ENCODE measurements at places on chromosomes 1 and 21.
A peak's percentile ranks its signal among the peaks of the same experiment; 100 is the strongest.

DNA sequence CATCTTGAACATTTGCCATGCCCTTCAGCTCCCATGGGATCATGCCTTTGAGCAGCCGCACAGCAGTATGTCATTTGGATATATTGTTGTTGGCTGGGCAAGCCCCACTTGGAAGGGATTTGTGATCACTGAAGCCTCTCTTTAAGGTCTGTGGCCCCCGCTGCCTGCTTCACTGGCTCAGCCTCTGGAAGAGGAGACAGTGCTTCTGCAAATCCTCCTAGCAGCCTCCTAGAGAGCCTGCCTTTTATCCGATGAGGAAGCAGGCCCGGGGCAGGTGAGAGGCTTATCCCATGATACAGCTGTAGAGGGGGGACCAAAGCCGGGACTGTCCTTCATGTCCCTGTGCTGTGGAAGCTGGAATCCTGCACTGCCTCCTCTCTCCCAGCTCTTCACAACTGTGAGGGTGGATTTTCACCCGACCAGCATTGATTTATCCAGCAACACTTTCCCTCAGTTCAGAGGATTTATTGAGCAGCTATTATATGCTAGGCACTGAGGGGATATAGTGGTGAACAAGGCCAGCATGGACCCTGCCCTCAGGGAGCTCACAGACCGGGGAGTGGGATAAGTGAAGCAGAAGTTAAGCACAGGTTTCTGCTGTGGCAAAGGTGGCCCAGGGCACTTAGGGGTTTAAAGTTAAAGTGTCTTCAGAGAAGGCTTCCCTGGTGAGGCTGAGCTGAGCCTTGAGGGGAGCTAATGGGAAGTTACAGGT, 3.9 kb downstream of the TMEM61 start:
- no peak for DNase-seq

DNA sequence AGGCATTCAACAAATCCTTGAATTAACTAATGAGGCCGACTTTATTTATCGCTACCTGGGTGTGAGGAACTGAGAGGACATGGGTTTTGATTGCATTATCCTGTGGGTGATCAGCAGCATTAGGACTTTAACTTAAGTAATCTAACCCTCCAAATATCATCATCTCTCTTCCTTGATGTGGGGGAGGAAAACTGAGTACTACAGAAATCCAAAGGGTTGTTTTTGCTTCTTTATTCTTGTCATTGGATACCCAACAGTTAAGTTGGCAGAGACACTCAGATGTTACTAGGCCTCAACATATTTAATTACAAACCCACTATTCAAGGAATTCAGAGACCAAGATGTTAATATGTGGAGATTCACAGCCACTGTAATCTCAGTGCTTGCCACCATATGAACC, 97.4 kb upstream of the ST6GALNAC5 start:
- no peak for DNase-seq

- no peak for DNase-seq
Measured at GRCh38 chr1:62810420-62811274, 26.7 kb downstream of the ATG4C start.

DNA sequence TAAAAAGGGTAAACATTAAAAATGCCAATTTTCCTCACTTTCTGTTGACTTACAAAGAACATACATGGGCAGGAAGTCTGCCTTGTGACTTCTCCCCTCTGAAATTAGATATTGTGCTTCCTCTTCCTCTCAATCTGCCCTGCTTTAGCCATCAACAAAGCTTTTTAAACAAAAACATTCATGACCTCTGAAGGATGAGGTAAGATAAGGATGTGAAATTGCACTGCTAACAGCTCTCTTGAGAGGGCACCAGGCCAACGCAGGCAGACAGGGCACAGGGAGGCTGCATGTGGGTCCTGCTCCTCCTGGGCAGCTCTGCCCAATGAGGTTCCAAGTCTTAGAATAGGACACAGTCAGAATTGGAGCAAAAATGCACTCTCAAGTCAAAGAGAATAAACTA, 62.1 kb downstream of the DEGS1 start:
- DNase-seq = no peak

DNA sequence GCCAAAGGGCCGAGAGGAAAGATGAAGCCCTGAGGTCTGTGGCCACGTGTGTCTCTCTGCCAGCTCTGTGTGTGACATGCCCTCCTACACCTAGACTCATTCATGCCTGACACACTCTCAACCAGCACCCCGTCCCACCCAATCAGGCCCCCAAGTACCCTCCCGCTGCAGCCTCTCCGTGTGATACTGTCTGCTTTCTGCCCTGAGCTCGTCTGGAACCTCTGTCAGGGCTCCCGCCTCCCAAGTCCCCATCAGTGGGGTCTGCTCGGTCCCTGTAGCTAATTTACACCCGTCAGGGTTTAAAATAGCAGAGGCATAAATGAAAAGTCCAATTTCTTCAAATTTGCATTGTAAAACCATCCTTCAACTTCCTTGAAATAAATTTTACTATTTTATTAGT, 20.7 kb downstream of the CASZ1 start:
- no peak for DNase-seq

DNA sequence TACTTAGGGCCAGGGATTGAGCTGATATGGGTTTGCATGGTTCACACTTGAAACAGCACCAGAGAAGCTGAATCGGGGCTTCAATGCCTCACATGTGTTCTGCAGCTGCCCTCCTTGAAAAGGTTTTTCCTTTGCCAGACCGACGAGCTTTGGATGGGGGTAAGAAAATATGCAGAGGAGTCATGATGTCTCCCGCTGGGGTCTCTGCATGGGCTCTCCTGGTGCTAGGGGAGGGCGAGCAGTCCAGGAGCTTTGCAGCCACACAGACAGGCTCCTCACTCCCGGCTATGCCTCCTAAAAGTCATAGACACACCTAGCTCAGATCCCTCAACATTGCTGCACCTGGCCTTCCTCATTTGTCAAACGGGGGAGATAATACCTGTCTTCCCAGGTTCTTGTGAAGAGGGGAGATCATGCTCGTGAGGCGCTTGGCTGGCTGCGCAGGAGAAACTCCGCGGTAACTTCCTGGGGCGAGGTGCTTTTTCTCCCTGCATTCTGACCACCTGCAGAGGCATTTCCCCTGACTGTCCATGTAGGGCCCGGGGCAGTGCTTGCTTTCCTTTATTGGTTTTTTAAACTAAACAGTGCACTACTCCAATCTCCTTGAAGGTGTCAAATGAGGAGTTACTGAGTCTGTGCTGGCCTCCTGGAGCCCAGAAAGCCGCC, 112.4 kb downstream of the PLXNA2 start:
- no peak for DNase-seq

DNA sequence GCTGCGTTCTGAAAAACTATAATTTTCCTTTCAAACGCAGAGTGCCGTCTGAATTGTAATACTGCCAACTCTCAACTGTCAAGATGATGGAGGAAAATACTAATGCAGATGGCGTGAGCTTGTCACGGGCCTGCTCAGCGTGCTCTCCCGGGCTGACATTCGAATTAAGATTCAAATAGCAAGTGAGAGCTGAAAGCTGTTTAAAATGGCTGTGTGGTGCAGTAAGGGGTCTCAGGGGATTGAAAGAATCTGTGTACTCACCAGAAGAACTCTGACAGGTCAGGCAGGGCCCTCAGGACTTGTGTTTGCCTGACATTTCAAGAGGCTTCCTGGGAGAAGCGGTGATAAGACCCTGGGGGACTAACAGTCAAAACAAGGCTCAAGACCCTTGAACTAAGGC, 33.1 kb downstream of the ZMYND12 start:
- DNase-seq = no peak

- peak; percentile 55 for DNase-seq
Measured at GRCh38 chr1:211281320-211282022, 22.3 kb downstream of the RCOR3 start.

DNA sequence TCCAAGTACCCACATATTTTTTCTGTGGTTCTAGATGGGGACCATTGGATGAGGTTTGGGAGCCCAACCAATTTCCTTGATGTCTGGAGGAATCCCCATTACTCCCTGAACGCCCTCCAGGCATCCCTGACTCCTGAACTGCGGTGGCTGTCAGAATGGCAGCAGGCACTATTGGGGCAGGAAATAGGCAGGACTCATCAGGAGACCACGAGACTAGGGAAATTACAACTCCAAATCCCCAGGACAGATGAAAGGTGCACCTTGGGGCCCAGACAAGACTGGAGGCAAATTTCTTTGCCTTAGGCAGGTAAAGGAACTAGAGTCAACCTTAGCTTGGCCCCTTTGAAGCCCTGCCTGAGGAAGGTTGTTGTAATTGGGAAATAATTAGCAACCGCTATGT, 1.1 kb downstream of the CGN start:
- no peak for DNase-seq

DNA sequence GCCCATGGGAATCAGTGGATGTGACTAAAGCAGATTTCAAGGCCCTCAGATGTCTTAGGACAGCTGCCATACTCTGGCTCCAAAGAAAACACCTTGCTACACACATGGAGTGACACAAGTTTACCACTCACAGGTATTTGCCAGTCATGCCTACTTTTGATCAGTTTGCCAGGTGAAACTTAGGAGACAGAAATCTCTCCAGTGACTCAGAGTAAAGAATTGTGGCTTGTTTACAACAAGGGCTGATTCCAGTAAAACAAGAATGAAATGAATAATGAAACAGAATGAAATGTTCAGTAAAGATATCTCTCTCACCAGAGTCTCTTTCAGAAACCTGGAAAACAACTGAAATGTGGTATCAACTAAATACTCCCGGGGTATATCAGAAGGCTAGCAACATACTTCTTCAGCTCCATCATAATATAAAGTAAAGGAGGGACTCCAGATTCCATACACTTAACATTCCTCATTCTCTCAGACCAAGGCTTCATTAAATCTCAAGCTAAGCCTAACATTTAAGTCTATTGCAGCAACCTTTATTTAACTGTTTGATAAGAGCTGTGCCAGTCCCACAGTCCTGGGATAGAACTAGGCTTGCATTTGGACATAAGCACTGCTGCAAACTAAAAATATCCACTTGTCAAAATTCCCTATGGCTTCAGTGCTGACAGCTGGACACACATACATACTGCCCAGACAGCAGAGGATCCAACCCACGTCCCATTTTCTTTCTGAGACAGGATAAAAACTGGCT, 143.3 kb downstream of the SIPA1L2 start:
- DNase-seq = peak; percentile 4

DNA sequence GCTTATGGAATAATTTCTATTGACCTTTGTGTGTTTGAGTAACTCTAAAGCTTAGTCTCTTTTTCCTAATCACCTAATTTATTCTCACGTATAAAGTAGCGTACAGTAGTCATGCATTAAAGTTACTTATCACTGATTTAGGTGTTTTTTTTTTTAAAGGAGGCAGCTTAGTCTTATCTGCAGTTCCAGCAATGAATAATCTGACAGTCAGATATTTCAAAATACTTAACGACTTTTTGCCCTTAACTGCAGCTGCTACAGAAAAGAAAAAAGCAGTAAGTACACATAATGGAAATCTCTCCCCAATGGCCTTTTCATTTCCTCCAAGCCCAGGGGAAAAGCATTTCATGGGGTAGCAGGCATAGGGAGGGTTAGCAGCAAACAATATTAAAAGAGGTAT, 54.6 kb downstream of the SLC35F3 start:
- no peak for DNase-seq

- DNase-seq = no peak
Measured at GRCh38 chr1:236099355-236099974, 34.6 kb upstream of the NID1 start.

DNA sequence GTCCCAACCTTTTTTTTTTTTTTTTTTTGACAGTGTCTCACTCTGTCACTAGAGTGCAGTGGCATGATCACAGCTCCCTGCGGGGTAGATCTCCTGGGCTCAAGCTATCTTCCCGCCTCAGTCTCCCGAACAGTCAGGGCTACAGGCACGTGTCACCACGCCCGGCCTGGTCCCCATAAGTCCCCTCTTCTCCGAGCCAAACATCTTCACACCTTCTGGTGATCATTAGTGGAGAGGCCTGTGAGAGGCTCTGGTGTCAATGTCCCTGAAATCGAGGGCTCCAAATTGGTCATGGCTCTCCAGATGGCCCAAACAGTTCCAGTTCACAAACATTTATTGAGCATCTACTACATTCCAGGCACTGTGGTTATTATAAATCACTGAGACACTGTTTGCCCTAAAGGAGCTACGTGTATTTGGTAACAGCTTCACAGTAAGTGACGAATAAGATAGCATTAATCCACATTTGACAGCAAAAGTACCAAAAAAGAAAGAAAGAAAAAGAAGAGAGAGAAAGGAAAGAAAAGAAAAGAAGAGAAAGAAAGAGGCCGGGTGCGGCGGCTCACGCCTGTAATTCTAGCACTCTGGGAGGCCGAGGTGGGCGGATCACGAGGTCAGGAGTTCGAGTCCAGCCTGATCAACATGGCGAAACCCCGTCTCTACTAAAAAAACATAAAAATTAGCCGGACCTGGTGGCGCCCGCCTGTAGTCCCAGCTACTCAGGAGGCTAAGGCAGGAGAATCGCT, 867 bp upstream of the TIMM17A start:
- DNase-seq = no peak

DNA sequence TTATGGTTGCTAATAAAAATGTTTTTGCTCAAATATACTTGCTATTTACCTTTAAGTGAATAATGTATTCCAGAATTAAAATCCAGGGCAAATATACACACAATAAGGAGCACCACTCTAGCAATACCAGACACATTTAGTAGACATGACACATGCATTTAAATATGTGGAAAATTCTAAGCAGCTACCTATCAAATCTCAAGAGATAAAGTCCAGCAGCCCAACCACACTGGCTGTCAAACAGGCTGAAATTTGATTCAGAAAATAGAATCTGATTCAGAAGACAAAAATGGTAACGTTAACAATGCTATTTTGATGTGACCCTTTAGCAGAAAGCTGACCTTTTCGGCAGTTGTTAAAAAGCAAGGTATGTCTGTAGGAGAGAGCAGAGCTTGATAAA, 42.3 kb downstream of the PLEKHO1 start:
- DNase-seq = peak; percentile 85

DNA sequence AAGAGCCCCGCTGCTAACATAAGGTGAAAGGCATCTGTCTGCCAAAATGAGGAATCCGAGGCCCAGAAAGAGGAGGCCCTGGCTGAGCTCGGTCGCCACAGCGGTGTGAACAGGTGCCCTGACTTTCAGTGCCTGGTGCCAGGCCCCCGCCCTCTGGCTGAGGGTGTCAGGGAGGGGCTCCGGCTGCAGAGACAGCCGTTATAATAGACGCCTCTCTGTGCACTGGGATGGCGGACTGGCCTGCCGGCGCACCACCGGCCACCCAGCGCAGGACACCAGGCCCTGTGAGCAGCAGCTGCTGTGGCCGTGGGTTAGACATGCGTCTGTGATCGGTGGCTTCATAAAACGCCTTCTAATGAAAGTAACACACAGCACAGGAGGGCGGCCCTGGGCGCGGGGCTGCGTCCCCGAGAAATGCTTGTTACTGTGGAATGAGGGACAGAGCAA, 51.4 kb upstream of the ACTRT2 start:
- no peak for DNase-seq

DNA sequence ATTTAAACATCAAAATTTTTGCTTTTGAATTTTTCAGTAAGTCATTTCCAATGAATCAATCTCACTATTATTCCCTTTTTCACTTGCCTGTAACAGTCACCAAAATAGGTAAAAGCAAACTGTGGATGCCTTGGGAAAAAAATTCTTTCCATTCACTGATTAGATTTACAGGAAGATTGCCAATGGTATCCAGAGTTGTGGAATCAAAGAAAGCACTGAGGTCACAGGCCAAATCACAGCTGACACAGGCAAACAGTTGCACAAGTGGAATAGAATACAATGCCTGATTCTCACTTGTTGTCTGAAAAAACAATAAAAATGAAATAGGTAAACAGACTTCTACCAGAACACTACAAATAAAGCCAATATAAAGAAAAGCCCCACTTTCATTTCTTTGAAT, 48.4 kb downstream of the LTN1 start:
- no peak for DNase-seq

GRCh38 chr1:26959722-26960624, at the start of gene KDF1:
Gene KDF1 (minus strand): TSS chr1:26960468. CDS start chr1:26952380, 8,088 bp downstream.
- no peak for DNase-seq

All from kidney glomerular epithelial cell (primary cell).